ENCODE measurements at places on chromosomes 5 and 9. TPM values are rescaled to one million over a fixed set of nuclear protein-coding genes. Genes with fewer than 3 reads are reported as not detected.

The TRIO gene
- 19.4 TPM for polyA plus RNA-seq

The CSF2 gene
- not detected for polyA plus RNA-seq

DNA sequence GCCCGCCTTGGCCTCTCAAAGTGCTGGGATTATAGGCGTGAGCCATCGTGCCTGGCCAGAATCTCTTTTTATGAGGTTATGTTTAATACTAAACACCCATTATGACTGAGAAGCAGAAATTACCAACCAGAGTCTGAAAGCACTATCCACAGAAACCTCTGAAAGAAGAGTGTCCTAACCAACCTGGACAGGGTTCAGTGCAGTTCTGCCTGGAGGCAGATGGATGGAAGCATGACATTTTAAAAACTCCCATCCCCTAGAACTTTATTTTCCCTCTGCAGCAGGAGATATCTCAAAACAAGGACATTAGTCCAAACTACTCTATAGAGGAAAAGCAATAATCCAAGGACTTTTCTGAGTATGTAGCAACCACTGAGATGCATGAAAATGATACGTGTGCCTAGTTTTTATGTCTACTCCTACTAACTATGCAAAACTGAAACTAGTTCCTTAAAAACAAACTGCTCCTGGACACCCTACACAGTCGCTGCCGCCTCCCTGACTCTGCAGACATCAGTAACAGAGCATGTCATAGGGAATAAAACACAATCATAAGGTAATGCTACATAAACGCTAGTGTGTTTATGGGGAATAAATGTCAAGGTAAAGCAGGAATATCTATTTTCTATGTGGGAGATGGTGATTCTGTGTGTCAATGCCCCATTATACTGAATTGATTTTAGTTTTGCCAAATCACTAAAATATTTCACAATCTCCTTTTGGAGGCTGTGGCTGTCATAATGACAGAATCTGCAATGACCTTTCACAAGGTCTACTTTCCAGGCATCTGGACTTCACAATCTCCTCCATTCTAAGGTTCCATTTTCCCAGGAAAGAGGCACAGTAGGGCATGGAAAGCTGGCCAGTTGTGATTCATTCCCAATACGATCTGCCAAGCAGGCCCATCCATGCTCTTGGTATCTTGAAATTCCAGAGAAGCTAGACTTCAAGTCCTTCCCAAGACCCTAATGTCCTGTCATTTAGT, 122.8 kb downstream of the SIL1 start:
- DNase-seq = no peak

The BTNL8 gene
- polyA plus RNA-seq = 0.13 TPM

DNA sequence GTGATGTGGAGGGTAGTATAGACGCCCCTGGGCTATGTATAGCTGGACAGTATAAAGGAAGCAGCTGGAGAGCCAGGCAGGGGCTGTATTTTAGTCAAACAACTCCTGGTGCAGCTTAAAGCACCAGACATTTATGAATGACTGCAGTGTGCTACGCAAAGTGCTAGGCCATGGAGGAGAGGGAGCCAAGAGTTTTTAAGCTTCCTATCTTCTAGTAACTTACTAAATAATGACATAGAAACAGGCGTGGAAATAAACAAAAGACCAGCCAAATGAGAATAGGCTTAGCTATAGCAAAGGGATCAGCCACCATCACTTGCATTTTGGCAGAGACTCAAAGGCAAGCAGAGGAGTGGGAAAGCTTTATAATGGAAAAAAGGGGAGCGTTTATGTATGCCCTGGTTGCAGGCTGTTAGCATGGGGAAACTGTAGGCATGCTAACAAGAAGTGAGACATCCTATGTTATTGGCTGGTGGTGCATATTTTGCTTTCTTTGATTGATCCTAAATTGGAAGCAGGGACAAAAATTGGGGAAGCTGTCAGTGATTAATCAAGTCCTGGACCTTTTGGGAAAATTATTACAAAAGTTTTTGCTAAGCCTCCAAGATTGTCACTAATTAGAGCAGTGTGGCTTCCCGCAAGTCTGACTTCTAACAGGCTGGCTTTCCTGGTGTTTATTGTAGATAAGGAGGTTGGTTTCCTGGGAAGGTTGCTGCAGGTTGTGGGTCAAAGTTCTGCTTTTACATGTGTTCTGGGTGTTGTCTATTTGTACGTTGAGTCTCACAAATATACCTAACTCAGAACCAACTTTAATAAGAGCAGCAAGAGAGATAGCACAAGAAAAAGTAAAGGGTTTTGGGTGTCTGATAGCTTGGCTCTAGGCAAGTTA, 46.6 kb downstream of the RAB3C start:
- DNase-seq = no peak

DNA sequence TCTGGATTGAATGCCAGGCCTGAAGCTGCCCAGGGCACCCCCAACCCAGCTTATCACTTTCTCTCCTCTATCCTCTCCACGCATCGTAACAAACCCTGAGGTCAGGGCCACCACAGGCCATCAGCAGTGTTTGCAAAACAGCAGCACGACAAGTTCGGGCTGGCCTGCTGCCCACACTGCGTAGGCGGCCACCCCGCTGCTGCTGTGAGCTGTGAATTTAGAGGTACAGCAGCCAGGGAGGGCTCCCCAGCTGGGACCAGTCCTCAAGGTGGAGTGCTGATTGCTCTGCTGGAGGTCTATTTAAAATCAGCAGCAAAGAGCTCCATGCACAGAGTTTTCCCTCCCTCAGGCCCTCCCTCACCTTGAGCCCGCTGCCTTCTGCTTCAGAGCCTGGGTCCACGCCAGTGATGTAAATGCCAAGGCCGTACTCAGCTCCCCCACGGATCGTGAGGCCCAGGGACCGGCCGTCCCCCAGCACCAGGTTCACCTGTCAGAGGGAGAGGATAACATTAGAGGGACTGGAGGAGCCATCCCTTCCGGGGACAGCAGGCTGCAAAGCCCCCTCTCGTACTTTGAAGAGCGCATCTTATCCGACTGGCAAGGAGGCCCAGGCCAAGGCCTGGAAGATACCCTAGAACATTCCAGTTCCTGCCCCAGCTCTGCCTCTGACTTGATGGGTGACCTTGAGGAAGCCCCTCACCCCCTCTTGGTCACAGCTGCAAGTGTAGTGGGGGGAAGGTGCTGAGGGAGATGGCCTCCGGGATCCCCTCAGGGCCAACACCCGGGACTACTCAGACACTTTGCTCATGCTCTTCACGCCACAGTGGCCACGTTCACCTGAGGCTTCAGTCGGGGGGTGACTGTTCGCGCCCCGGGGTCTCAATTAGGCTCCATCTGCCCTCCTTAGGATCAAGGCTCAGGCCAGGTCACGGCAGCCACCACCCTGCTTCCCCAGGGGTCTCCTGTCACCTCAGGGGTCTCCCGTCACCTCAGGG, 39.1 kb downstream of the WHRN start:
- no peak for DNase-seq

DNA sequence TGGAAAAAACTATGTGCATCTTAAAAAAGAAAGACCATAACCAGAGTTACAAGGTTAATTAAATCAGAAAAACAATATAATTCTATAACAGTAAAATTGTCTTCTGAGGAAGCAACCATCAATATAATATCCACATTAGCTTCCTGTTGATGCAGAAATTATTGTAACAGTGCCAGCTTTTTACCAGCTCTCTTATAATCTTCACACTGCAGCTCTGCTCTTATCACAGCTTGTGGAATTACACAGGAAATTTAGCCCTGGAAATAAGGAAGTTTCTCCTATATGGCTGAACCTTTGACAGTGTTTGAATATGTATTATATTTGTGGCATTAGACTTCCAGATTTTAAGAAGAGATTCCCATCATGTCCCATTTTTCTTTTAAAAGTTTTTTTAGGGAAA, 49.1 kb upstream of the TEK start:
- no peak for DNase-seq

The KIF20A gene
- polyA plus RNA-seq = 0.14 TPM

The TSTD2 gene
- 16.2 TPM for polyA plus RNA-seq

- DNase-seq = no peak
Measured at GRCh38 chr5:160824301-160825001, 27.6 kb downstream of the ATP10B start.

DNA sequence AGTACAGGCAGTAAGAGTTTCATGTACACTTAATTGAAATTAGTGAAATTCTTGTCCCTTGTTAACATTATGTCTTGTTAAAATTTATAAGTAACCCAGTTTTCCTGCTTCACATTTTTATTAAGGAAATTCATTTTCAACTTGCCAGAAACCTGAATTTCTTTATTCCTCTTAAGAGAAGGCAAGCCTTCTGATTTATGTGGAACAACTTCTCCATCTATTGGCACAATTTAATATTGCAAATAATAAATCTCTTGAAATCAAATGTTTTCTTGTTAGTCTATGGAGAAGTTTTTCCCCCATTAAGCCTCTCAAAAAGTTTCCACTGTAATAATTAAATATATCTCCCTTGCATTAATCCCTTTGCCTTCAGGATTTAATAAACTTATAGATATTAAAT, 33.8 kb upstream of the ACO1 start:
- DNase-seq = no peak

DNA sequence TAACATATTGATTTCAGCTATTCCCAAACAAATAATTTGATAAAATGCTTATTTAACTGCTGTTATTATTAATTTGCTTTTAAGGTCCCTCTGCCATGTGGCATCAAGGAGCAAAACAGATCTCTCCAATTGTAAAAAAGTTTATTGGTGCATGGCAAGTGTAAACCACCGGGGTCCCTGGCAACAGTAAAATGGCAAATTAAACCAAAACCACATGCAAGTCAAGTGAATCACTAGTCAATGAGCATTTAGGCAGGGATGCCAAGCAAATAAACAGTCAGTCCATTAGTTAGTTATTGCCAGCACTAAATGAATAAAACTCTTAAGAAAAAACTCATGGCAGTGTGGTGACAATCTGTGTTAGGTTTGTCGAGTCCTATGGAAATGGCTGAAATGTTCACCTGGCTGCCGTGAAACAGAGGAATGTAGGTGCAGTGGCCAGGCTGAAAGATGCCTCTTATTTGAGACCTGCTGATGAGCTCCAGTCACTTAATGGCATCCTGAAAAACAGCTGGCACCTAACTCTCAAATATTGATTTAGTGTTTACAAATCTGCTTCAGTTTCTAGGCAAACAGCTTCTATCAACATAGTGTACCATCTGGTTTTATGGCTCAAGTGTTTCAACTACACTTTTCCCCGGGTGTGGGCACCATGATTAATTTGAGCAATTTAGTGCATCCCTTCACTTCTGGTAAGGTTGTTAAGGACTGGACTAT, 296.5 kb upstream of the ITGA1 start:
- DNase-seq = no peak

GRCh38 chr5:174324680-174325079, 279.2 kb downstream of the NSG2 start:
- no peak for DNase-seq

DNA sequence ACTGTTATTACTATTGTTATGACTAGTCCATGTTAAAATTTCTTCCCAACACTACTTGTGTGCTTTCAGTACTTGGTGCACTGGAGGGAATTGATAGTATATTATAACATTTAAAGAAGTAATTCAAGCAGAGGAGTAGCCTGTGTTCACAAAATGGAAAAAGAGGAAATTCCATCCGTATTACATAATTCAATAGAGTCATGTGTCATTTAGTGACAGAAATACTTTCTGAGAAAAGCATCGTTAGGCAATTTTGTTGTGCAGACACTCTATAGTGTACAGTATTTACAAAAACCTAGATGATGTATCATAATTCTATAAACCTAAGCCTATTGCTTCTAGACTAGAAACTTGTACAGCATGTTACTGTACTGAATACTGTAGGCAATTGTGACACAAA, 78.3 kb upstream of the PCSK5 start:
- no peak for DNase-seq

DNA sequence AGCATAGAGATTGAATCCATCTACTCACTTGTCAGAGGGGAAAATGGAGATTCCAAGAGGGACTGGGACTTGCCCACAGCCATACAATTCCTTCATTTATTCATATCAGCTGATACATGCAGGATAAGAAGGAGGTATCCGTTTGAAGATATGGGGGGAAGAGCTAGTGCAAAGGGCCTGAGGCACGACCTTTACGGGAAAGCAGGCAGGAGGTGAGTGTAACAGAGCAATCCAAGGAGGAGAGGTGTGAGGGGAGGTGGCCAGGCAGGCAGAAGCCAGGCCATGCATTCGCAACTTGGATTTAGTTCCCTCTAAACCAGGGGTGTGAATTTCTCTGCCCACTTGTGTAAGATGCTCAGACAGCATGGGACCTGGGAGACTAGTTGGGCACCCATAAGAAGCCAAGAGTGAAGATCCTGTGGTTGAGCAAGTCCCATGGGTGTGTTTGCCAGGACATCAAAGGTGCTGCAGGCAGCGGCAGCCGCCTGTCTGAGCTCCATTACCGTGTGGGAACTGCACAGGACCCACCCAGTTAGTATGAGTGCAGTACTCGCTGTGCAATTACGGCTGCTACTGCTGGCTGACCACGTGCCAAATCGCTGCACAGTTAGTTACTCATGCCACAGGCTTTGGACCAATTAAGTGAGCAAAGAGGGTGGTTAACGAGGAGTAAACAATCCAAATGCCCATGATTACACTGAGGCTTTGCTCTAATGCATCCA, 31.4 kb upstream of the FAT2 start:
- no peak for DNase-seq

The MAP1B gene
- 2.1 TPM for polyA plus RNA-seq

GRCh38 chr9:98874721-98875255, 67.3 kb downstream of the GALNT12 start:
- no peak for DNase-seq

- no peak for DNase-seq
Measured at GRCh38 chr5:59062986-59063683, 480.3 kb downstream of the RAB3C start.

Data from psoas muscle (tissue), 8 donors.